ENCODE measurements at places on chromosomes 1 and 21. TPM values are rescaled to one million over a fixed set of nuclear protein-coding genes. Genes with fewer than 3 reads are reported as not detected.

DNA sequence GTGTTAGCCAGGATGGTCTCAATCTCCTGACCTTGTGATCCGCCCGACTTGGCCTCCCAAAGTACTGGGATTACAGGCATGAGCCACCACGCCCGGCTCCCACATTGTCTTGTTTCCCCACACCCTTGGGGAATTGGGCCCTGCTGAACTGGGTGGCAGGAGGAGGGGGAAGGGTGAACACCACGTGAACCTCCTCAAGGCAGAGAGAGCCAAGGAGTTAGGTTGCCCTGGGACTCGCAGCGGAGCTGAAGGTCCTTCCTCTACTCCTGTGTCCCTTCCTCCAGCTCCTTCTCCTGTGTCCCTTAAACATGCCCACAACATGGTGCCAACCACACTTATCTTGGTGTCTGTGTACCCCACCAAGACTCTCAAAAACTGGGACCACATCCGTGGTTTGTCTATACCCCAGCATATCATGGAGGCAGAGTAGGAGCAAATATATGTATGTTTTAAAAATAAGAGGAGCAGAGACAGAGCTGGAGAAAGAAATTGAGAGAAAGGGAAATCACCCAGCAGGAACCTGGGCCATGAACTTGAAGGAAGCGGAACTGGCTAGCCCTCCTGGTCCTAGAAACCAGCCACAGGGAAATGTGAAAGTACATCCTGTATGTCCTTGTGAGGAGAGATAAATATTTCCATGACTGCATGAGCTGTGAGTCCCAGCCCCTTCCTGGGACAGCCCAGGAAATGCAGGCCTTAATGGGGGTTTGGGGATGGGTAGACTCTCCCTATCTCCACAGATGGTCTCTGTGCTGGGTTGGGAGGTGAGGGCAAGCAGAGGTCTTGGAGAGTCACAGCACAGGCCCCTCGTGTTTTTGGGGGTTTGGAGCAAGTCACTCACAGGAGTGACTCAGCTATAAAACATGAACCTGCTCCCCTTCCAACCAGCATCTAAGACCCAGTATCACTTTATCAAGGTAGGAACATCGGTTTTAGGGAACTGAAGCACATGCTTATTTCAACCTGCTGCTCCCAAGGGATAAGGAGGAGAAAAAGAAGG is 9.4 kb upstream of the TAL1 start:
- peak; percentile 54 for DNase-seq

- no peak for DNase-seq
These were observed at the start of gene S100A7A for GRCh38 chr1:153415850-153416570. TSS of gene S100A7A (plus strand) at chr1:153416520. CDS start at chr1:153418083, 1,563 bp downstream.

GRCh38 chr1:57026624-57027354 is 61.0 kb upstream of the C8B start:
- DNase-seq, result no peak

DNA sequence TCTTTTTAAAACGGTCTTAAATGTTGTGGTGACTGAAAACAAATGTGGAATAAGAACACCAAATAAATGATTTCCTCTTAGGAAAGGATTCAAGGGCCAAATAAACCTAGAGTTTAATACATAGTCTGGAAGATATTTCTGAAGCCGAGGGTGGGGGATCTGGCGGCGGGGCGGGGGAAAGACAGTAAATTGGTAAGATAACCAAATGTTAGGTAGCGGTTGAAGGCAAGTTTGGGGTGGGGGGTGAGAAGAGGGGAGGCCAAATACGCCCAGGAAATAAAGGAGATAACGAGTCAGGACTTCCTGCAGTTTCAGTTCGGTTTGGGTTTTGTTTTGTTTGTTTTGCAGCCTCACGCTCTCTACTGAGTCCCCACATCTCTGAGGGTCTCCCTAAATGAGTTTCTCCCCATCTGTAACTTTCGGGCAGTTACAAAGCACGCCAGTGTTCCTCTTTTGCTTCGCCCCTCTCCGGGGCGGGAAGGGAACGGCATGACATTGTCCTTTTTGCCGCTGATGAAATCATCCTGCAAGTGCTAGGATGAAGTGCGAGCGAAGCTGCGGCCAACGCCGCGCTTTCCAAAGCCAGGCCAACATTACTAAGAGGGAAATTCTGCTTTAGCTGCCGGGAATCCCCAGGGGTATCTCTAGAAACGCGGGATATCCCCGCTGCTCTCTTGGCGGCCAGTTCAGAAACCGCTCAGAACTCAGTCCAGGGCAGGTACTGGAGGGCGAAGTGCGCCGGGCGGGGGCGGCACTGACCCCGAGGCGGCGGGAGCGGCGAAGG is 844 bp downstream of the NIBAN1 start:
- DNase-seq, result peak; percentile 39

- no peak for DNase-seq
These were observed 15.5 kb downstream of the CNIH3 start for GRCh38 chr1:224631462-224632115.

DNA sequence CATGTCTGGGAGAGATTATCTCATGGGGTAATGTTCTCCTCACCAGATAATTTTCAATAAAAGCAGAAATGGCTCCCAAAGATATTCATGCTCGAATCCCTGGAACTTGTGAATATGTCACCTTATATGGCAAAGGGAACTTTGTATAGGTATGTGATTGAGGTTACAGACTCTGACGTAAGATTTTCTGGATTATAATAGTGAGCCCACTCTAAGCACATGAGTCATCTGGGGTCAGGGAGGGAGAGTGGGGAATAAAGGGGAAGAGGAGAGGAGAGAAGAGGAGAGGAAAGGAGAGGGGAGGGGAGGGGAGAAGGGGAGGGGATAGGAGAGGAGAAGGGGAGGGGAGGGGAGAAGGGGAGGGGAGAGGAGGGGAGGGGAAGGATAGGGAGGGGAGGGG is 1193.9 kb downstream of the PLA2G4A start:
- DNase-seq, result no peak

DNA sequence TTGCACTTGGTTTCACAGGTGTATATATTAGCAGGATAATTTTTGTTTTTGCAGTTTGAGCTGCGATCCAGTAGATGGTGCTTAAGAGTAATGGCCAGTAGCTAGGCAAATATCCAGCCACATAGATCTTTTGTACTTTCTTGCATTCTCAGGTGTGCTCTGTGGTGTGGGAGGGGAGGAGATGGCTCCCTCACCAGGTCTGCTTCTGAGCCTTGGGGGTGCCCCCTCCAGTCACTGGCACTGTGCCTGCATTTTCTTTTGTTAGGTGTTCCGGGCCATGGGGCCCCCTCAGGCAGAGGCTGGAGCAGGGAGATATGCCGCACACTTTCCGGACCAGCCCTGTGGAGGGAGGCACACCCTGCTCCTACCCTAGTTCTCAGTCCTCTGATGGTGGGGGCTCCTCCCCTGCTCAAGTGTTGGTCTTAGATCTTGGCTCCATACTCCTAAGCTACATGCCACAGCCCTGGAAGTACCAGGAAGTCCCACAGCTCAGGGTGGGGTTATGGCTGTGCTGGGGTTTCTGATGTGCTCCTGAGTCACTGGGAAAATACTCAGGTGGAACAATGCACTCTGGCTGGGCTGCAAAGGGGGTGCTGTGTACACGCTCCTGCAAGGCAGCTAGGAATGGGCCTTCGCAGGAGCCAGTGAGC is 197.6 kb upstream of the DMRTA2 start:
- peak; percentile 67 for DNase-seq

DNA sequence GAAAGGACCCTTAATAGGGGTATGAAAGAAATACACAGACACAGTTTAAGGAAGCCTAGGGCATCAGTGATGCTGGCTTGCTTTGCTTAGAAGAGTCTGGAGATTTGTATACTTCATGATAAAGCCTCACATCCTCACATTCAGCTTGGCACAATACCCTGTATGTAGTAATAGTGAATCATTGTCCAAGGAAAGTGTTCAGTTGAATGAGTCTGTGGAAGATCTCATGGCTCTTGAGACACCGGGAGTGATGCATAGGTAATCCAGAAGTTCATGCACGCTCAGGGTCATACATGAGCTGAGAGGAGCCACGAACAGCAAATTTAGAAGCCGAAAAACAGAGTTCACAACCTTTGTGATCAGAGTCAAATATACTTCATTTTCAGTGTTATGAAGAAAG is 537.2 kb upstream of the TMPRSS15 start:
- no peak for DNase-seq

- DNase-seq, result no peak
These were observed 34.5 kb downstream of the RAB4A start for GRCh38 chr1:229305392-229305791.

DNA sequence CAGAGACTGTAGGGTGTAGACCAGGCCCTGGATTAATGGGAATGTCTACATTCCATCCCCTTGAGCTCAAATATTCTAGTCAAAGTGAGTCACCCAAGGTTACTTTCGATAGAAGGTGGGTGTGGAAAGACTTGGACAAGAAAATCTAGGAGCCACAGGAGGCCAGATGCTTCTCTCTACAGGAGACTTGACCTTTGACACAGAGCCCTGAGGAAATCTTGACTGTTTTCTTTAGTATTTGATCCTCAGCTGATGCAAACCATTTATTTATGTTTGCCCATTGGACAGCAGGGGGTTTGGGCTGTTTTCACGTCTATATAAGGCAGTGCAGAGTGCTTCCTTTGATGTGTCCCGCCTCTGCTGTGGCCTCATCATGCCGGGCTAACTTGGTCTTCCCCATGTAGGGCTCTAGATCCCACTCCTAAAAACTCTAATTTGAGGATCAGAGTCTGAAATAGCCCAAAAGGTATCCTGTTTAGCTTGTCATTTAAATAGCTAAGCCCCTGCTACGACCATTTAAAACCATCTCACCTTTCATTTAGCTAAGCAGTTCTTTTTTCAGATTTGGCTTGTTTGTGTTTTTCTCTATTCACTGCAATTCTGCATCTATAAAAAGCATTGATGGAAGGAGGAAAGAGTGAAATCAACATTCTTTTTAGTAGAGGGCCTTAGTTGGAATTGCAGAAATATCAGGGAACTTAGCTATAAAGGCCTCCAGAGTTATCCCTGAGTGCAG is 15.5 kb upstream of the MAP3K7CL start:
- DNase-seq, result no peak

DNA sequence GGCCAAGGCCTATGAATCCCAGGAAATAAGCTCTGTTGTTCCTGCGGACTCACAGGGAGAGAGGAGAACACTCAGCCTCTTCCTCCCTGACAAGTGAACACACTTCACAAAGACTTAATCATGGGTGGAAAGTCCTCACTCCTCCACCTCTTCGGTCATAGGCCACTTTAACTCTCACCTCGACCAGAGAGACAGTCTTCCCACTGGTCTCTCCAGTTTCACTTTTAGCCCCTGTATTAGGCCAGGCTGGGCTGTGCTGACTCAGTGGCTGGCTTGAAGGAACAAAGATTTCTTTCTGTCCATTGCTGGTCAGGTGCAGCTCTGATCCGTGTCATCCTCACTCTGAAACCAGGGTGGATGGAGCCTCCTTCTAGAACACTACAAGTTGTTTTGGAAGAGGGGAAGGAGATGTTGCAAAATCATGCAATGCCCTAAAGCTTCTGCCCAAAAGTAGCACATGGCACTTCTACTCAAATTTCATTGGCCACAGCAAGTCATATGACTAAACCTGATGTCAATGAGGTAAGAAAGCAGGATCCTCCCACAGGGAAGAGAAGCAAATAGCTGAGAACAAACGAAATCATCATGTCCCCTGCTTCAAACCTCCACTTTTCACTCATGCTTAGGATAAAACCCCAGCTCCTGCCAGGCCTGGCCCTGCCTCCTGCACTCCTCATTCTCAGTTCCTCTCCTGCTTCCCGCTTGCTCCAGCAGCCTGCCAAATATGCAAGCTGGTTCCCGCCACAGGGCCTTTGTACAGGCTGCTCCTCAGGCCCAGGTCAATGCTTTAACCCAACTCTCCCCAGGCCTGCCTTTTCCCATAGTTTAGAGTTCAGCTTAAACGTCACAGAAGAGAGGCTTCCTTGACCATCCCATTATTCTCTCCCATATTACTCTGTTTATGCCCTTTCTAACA is 150.5 kb upstream of the RUNX3 start:
- no peak for DNase-seq

- DNase-seq, result no peak
These were observed 39.2 kb upstream of the LRRC8D start for GRCh38 chr1:89781494-89782126.

DNA sequence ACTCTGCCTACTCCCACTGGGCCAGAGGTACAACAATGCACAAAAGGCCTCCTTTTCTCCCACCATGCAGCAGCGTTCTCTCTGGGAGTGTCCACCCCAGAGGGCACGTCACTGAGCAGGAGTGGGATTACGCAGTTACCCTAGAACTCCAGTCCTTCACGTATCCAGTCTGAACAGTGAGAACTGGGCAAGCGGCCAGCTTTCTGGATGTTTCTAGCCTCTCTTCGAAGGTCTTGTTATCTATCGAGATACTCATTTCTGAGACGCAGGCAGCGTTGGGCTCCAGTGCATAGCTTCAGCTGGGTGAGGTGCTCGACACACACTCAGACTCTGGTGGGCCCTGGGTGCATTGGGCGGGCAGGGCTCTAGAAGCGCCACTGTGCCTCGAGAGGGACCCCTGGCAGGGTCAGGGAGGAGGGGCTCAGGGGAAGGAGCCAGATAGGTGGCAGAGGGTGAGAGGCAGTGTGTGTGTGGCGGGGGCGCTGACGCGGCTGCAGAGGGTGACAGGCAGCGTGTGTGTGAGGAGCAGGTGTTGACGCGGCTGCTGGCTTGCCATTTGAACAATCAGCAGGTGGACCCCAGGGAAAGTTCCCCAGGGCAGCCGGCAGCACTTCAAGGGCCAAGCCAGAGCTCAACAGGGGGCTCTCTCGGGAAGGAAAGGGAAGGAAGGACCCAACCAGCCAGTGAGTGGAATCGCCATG is 27.9 kb downstream of the PRDM15 start:
- no peak for DNase-seq

GRCh38 chr21:33238146-33238545 is 8.4 kb downstream of the IFNAR2 start:
- no peak for DNase-seq

GRCh38 chr21:27713154-27714109 is 746.5 kb upstream of the ADAMTS5 start:
- no peak for DNase-seq

DNA sequence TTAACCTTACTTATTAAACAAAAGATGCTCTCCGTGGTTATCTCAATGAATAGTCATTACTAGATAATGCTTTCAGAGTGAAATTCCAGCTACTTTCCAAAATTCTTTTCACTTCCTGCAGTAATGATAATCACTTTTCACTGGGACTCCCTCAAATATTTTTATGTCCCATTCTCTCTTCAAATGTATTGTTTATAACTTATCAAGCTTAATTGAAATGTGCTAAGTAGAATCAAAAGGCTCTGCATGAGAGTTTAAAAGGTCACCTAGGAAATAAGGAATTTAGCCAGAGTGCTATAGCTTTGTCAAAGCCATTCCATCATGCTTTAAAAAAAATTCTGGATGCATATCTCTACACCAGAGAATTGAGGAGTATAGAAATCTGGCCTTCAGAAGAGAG is 106.4 kb downstream of the ODF2L start:
- DNase-seq, result no peak

- DNase-seq, result no peak
These were observed 45.4 kb upstream of the PLD5 start for GRCh38 chr1:242569867-242570266.

- no peak for DNase-seq
These were observed 3.5 kb upstream of the ATP1B1 start for GRCh38 chr1:169103002-169103401.

- DNase-seq, result no peak
These were observed 29.0 kb upstream of the PPM1J start for GRCh38 chr1:112744009-112744578.

GJA5 gene
- total RNA-seq, result 1.5 TPM

LYPD8 gene
- total RNA-seq, result not detected

GRIK3 gene
- 0.08 TPM for total RNA-seq

CFHR3 gene
- 64.2 TPM for total RNA-seq

UAP1 gene
- total RNA-seq, result 28.9 TPM

ZBTB8B gene
- total RNA-seq, result 0.05 TPM

Data from liver (tissue), 10 donors.